ENCODE measurements at places on chromosomes 12 and 14. TPM values are rescaled to one million over a fixed set of nuclear protein-coding genes. Genes with fewer than 3 reads are reported as not detected.

PCED1B gene
- 2.7 TPM for total RNA-seq

PTGER2 gene
- 4.8 TPM for total RNA-seq

INHBC gene
- not detected for total RNA-seq

STRN3 gene
- total RNA-seq: 81.3 TPM

LRIG3 gene
- total RNA-seq: 122 TPM

GPR84 gene
- total RNA-seq: not detected

PRB3 gene
- total RNA-seq: not detected

CEP170B gene
- 18.7 TPM for total RNA-seq

ELK3 gene
- total RNA-seq: 22.7 TPM

RPL10L gene
- not detected for total RNA-seq

TAS2R43 gene
- not detected for total RNA-seq

CD63 gene
- total RNA-seq: 500 TPM

GPR65 gene
- 0.47 TPM for total RNA-seq

NKX2-1 gene
- not detected for total RNA-seq

FGFR1OP2 gene
- total RNA-seq: 76.4 TPM

CLEC1B gene
- not detected for total RNA-seq

GRCh38 chr14:101049511-101049910, 146.0 kb upstream of the RTL1 start:
- no peak for ATAC-seq

- ATAC-seq: no peak
These were observed 3.7 kb downstream of the FBRSL1 start for GRCh38 chr12:132493482-132494178.

GRCh38 chr12:2286461-2287131, 233.8 kb downstream of the CACNA1C start:
- ATAC-seq: peak; percentile 73

DNA sequence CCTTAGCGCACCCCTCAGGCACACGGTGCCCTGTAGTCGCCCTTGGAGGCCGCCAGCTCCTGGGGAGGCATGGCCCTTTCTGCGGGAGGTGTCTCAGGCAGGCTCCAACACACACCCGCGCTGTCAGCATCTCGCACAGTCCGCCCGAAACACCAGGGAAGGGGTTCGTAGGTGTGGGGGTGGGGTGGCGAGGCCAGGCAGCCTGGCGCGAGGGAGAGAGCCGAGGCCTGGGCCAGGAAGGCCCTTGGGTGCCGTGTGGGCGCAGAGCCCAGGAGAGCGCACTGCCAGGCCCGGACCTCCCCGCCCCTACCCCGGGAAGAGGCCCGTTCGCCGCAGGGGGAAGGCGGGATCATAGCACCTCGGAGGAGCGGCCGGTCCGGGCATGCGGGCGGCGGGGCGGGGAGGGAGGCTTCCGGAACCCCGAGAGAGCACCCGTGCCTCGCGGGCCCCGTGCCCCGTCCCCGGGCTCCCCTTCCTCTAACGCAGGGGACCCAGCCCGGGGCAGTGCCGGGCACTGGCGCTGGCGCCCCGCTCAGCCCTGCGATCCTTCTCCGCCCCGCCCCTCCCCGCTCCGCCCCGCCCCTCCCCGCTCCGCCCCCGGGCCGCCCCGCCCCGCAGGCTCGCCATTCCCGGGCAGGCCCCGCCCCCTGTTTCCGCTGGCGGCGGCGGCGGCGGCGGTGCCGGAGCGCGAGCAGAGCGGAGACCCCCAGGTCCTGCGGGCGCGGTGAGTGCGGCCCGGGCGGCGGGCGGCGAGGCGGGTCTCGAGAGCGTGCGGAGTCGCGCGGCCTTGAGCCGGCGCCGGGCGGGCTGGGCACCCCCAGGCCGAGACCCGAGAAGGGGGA, at the start of gene TSPAN9:
Gene TSPAN9 (plus strand): TSS at position 650 of the 842 bp plus-strand sequence. CDS start 123,815 bp downstream, outside the sequence.
- ATAC-seq: peak; percentile 93

DNA sequence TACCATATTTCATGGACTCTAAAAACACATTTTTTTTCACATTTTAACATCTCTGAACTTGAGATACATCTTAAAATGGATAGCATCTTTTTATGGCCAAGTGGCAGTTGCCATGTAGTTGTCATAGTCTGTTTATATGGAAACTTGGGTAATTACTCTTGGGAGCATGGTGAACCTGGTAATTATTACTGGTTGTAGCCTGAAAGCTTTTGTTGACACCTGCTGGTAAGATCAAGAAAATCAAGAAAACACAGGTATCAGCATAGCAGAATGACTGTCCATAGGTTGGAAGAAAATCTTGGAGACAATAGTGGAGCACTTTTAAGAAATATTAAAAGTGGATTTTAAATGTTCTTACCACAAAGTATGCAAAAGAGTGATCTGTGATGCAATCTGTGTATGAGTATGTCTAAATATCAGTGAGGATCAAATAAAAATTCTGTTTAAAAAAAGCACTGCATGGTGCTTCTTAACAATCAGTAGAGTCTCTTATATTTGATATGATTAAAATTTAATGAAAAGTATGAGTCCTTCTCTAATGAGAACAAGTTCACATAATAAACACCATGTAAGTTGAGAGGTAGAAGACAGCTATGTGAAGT, 44.2 kb downstream of the TTC8 start:
- ATAC-seq: no peak

- no peak for ATAC-seq
These were observed 13.4 kb downstream of the ASB2 start for GRCh38 chr14:93962701-93963601.

- ATAC-seq: no peak
These were observed 965.4 kb downstream of the LRFN5 start for GRCh38 chr14:42572032-42572431.

DNA sequence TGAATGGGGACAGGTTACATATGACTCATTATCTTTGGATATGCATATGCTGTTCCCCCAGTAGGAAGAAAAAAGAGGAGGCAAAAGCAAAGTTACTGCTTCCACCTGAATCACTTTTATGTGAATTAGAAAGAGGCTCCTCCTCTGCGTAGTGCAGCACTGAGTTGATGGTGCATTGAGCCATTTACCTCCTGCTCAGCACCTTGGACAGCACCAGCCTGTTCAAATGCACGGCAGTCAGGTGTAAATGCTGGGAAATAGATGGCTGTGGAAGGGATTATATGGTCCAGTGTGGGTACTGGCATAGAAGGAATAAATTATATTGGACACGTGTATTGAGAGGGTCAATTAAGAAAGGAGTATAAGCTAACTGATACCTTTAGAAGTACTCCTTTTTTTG, 541.9 kb upstream of the SEL1L start:
- no peak for ATAC-seq

DNA sequence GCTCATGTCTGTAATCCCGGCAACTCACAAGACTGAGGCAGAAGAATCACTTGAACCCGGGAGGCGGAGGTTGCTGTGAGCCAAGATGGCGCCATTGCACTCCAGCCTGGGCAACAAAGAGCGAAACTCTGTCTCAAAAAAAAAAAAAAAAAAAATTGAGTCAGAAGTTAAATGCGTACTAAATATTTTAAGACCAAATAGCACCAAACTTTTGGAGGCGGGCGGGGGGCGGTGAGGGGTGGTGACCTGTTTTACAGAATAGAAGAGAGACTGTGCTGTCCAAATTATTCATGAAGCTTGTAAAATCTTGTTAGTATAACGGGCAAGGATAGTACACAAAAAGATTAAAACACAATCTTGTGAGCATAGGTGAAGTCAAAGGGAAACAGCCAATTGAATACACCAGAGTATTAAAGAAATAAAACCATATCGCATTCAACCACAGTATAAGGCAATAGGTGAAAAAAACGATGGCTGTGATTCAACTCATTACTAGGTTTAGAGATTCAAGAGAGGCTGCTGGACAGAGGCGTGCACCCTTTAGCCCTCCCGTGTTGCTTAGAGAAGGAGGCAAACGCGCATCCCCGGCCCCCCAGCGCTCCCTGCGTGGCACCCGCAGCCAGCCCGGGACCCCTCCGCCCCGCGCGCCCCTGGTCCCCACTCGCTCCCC, 571 bp downstream of the ZNF891 start:
- ATAC-seq: peak; percentile 1

DNA sequence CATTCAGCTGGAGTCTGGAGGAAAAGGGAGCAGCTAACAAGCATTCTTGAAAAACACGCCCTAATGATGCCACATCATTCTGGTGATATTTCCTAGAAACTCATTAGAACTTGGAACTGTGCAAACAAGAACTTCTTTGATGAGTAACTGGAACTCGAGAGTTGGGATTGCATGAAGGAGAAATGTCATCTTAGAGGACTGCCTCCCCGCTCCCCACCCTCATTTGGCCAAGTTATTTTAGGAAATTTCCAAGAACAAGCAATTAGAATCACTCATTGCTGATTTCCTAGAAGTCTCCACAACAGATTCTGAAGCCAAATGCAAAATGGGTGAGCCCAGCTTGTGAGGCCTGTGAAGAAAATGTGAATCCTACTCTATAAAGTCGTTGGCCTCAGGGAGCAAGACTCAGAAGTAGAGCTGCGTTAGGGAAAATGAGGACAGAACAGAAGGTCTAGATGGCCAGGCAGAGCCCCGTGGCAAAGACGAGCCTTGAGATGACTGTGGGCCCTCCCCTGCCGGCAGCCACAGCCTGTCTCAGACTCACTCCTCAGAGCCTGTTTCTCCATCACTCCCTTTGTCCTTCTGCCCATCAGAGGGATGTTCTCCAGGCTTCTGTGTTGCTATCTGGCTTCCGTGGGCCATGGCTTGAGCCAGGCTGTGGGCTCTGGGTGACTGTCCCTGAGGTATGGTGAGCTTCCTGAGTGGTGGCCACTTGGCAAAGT, 38.4 kb downstream of the RTL1 start:
- peak; percentile 58 for ATAC-seq

DNA sequence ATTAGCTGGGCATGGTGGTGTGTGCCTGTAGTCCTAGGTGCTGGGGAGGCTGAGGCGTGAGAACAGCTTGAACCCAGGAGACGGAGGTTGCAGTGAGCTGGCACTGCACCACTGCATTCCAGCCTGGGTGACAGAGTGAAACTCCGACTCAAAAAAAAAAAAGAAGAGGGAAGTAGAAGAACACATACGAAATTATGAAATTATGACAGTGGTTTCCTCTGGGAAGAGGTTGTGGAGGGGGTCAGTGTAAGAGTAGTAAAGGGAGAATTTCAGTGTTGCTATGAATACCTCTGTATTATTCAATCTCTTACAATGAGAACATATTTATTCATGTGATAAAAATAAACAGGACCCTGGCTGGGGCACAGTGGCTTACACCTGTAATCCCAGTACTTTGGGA, 24.7 kb upstream of the CSRNP2 start:
- ATAC-seq: no peak

GRCh38 chr14:78524196-78524595, 354.0 kb downstream of the NRXN3 start:
- ATAC-seq: no peak

DNA sequence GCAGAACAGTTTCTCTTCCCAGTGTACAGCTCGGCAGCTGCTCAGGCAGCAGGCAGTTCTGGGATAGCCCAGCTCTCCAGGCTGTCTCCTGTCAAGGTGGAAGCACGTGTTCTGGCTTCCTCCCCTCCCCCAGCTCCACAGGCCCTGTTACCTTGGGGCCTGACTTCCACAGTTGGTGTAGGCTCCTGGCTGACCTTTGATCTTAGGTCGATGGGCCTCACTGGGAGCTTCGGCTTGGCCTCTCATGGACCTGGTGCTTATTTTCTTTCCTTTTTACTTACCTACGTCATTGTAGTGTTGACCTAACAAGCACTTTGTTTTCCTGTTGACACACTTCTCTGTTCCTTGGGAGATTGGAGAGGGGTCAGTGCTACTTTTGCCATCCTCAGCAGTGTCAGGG, 17.0 kb downstream of the DLST start:
- ATAC-seq: no peak

GRCh38 chr12:131366261-131366871, 344.5 kb upstream of the SFSWAP start:
- ATAC-seq: no peak

DNA sequence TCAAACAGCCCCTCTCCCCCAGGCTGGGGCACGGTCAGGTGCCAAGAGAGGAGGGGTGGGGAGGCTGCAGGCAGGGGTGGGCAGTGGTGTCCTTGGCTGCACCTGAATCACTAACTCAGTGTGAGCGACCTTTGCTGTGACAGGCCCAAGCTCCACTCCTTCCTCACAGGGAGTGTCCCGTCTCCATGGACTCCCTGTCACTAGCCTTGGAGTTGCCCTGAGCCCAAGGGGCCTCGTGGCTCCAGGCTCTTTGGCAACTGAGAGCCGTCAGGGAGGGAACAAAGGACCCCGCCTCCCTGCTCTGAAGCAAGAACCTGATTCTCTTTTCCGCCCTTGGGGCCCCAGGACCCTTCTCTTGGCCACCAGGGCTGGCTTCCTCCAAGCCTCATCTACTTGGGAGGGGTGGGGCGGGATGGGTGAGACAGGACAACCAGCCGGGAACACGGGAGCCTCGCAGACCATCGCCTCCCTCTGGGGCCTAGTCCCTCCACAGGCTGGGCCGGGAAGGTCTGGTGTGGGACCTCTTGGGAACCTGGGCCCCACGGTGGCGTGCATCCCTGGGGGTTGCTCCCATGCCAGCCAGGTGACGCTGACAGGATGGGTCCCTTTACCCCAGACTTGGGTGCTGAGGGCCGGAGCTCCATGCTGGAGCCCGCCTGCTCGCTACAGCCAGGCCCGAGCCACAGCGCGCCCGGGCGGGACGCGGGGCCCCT, 935 bp upstream of the ADSS1 start:
- no peak for ATAC-seq

GRCh38 chr12:47362126-47362705, 282.5 kb upstream of the AMIGO2 start:
- no peak for ATAC-seq

- peak; percentile 50 for ATAC-seq
These were observed 619 bp downstream of the ERC1 start for GRCh38 chr12:991350-992333.

DNA sequence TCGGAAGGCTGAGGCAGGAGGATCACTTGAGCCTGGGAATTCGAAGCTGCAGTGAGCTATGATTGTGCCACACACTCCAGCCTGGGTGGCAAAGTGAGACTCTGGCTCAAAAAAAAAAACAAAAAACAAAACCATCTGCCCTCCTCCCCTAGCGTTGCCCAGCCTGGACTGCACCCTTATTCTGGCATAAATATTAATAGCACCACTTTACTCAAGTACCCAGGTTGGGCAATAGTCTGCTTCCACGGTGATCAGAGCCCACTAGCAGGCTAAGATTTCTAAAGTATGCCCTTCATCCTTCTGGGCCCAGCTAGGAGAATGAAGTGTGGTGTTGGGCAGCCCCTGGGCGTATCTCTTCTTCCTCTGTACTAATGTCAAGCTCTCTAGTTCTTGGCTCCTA, 33.3 kb downstream of the KCTD10 start:
- peak; percentile 35 for ATAC-seq

DNA sequence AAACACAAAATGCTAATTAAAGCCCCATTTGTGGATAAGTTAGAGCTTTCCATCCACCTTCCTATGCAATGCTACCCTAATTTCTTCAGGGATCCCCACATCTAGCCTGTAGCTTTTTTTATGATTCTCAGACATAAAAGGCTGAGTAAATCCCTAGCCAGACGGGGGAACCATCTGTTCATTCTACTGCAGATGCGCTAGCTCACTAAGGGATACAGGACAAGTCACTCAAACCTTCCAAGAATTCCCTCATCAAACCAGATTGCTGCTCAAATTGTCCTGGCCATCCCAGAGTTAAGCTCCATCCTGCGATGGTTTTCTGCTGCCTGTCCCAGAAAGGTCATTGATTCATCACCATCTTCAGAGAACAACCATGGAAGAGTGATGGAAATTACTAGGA, 56.7 kb downstream of the MYRFL start:
- ATAC-seq: no peak

- no peak for ATAC-seq
These were observed 209.9 kb downstream of the GALC start for GRCh38 chr14:87783071-87783470.
